ENCODE measurements at places on chromosomes 1 and 21.

- no peak for DNase-seq
These were observed 204.9 kb upstream of the DUSP10 start for GRCh38 chr1:221946768-221947167.

DNA sequence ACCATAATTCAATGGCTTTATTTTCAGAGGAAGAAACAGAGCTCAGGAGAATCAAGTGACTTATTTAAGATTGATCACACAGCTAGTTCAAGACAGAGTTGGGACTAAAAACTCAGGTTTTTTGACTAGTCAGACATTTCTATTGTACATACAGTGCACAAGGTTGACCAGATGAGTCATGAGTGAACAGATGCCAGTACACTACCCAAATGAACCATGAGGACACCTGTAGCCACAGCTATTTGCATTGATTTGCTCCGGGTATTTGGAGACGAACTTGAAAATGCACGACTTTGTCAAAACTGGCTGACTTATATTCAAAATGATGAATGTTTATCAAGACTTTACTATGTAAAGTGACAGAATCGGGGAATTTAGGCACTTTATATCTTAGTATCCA is 161.7 kb upstream of the ST6GALNAC5 start:
- DNase-seq = no peak

DNA sequence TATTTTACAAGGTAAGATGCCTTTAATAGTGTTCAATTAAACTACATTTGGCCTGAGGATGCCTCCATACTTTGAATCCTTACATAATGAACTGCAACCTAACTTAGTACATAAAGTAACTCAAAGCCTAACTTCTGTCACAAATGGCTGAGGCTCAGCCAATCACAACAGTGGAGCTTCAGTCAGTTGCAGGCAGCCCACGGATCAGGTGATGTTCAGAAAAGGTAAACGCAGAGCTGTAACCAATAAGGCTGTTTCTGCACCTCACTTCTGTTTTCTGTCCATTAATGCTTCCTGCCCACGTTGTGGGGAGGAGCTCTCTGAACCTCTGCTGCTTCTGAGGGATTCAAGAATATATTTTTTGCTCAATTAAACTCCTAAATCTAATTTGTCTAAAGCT is 94.8 kb upstream of the KIAA0040 start:
- peak; percentile 19 for DNase-seq

GRCh38 chr1:109484519-109484975 is 842 bp downstream of the ATXN7L2 start:
- no peak for DNase-seq

DNA sequence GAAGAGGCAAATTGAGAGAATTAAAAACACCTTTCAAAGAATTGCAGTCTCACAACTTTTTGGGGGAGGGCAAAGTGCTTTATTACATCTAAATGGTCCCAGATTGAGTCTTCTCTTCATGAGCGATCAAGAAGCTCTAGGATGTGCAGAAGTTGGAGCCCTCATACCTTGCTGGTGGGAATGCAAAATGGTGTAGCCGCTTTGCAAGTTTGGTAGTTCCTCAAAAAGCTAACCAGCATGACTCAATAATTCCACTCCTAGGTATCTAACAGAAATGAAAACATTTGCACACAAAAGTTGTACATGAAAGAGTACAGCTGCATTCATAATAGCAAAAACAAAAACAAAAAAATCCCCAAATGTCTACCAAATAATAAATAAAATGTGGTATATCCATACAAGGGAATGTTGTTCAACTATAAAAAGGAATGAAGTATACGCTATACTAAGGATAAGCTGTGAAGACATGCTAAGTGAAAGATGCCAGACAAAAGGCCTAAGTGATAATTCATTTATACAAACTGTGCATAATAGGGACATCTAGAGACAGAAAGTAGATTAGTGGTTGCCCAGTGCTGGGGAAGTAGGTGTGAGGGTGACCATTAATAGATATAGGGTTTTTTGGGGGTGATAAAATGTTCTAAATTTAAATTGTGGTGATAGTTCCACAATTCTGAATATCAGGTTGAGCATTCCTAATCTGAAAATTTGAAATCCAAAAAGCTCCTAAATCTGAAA is 55.2 kb downstream of the SELENOF start:
- DNase-seq = no peak

- DNase-seq = no peak
These were observed 37.9 kb upstream of the CCDC27 start for GRCh38 chr1:3714284-3714741.

DNA sequence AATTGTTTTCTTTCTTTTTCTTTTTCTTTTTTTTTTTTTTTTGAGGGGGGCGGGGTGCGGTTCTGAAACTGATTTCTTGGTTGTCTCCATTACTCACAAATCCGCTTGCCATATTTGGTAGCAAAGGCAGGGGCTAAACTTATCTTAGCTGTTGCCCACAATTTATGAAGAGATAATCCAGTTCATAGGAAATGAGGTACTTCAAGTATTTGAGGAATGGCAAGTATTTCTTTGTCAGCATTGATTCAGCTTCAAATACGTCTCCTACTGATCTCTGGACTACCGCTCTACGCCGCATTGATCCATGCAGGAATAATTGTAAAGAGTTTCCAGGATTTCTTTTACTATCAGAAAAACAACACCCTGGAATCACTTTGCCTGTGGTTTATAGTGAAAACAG is 289.2 kb upstream of the DPYD start:
- DNase-seq = no peak

DNA sequence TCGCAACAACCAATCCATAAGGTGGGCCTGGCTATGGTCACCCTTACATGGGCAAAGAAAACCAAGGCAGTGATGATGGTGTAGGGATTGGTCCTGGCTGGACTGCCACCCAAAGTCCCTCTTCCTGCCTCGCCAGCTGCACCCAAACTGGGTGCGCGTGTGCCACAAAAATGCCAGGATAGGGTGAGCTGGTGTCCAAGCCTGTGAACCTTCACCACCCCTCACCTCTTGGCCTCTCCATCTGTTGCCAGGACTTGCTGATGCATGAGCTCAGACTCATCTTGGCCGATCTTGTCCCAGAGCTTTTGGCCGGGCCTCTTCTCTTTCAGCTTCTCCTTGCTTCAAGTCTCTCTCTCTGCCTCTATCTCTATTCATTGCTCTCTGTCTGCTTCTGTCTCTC is 41.8 kb downstream of the FOXD2 start:
- no peak for DNase-seq

DNA sequence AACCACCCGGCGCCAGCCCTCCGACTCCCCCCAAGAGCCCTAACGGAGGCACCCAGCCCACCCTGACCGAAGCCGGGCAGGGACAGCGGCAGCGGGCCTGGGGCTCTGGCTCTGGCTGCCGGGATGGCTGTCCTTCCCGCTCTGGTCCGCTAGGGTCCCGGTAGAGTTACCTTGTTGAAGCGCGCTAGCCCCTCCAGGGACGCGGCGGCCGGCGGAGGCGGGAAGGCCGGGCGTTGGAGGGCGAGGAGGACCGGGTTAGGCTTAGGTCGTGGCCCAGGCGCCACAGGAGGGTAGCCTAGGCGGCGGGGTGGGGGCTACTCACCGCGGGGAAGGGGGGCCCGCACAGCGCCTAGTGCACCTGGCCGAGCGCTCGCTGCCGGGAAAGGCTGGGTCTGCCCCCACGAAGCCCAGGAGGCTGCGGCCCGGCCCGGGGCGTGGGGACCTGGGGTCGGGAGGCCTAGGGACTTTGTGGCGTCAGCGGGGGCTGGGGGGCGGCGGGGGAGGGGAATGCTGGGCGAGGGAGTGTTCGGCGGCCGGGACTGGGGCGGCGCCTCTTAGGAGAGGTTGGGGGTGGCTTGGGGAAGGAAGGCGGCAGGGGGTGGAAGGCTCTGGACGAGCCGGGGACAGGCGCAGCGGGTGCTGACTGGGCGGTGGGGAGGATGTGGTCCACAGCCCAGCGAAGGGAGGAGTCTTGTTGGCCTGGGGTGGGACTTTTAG is at the start of gene TRIM17:
Gene TRIM17, minus strand, starts transcription at position 645 of the 717 bp plus-strand sequence. CDS start 1,789 bp downstream, outside the sequence.
- no peak for DNase-seq

GRCh38 chr21:45767071-45768006 is 123.8 kb downstream of the PCBP3 start:
- DNase-seq = no peak

- DNase-seq = no peak
These were observed 16.0 kb downstream of the TYW3 start for GRCh38 chr1:74748960-74749359.

DNA sequence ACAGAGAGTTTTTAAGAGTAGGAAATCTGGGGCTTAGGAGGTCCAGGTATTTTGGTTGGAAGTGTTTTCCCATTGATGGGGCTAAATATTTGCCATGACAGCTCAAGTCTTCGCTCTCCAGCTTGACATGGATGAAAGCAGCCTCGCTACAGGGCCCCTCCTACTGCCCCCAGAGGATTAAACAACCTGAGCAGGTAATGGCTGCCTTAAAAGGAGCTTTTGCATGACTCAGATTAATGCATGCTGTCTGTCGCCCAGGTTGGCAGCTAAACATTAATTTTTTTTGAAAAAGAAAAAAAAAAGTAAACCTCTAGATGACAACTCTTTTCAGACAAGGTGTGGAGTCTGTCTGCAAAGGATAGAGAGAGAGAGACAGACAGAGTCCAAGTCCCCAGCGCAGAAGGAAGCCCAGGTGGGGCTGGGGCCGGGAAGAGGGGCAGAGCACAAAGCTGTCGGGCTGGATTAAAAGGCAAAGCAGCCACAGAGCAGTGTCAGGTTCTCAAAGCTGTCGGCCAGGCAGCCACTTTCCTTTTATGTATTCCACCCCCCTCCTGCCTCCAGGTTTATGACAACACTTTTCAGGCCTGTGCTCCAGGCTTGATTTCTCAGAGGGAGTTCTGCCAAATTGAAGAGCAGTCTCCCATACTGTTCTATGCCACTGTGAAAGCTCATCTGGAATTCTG is 127.9 kb downstream of the CLIC6 start:
- no peak for DNase-seq

GRCh38 chr1:159441360-159441759 is 1.8 kb downstream of the OR10J1 start:
- DNase-seq = no peak

DNA sequence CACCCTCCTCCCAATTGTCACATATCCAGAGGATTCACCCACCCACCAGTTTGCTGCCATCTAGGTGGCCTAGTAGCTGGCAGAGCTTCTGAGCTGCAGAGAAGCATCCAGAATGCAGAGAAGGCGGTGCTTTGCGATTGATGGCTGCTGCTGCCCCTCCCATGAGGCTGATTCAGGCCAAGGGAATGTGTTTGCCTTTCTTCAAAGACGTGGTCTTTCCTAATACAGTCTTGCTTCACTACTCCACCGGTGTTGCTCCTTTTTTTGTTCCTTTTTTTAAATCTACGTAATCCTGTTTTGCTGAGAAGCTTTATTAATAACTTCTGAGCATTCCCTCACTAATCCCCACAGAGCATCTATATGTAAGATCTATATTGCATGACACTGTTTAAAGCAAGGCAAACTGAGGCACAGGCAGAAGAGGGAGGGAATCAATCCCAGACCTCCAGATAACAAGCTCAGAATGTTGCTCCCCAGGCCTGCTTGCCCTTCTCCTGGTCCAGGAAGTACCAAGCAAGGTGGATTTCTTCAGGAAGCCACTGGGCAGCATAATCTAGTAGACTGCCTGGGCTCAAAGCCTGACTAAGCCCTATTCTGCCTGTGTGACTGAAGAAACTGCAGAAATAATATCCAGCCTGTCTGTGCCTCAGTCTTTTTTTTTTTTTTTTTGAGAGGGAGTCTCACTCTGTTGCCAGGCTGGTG is 275.5 kb upstream of the FMN2 start:
- no peak for DNase-seq

GRCh38 chr1:1357871-1358432 is 403 bp downstream of the MXRA8 start:
- DNase-seq = no peak

- DNase-seq = no peak
These were observed 81.4 kb downstream of the ETS2 start for GRCh38 chr21:38887062-38887686.

GRCh38 chr1:2290595-2291510 is 62.7 kb downstream of the SKI start:
- peak; percentile 71 for DNase-seq

GRCh38 chr1:27485363-27485762 is 4.6 kb downstream of the WASF2 start:
- DNase-seq = no peak

GRCh38 chr1:110676970-110677369 is 2.2 kb upstream of the KCNA3 start:
- DNase-seq = no peak

DNA sequence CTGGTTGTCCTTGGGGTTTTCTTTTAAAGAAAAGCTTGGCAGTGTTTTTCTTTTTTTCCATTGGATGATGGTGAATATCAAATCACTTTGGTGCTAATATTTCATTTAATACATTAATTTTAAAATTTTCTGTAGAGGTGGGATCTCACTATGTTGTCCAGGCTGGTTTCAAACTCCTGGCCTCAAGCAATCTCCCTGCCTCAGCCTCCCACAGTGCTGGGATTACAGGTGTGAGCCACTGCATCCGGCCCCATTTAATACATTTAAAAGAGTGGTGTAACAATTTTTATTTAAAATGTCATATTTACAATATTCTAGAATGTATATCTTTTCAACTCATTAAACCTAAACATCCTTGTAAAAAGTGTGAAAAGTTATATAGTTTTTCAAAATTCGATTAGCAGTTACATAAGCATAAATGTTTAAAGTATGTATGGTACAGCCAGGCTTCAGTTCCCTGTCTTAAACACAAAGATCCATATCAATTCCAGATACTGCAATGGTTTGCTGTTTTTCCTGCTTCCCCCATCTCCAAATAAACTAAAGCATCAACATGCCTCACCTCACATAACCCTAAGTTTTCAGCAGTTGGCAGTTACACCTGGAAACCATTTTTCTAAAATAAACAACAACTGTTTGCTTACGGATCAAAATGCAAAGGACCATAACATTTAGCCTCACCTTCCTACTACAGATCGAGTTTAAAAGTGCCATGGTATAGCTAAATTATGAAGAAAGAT is 8.9 kb upstream of the LGALS8 start:
- no peak for DNase-seq

DNA sequence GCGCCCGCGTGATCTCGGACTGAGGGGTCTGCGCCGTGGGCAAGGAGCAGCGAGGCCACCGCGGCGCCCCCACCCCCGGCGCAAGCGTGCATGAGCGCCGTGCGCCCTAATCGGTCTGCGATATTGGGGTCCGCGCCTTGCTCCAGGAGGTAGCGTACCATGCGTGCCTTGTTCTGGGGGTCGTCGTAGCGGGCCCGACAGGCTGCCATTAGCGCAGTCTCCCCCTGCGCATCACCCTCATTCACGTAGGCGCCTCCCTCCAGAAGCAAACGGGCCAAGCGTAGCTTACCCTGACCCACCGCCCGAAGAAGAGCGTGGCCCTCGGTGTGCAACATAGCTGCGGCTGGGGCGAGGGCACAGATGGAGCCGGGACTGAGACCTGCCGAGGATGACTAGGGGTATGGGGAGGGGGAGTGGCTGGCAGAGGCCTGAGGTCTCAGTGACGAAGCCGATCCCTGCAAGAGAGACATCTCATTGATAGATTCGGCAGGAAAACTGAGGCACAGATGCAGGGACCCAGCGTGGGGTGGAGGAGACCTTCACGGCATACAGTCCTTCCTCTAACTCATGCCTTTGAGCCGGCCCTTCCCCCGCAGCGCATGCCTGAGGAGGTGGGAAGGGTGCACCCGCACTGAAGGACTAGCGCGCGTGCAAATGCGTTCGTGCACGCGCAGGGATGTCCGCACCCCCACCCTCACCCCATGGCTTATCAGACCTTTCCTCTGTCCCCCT is 2.8 kb downstream of the ANKRD34A start:
- no peak for DNase-seq

GRCh38 chr21:43767984-43768867 is 7.9 kb downstream of the CSTB start:
- no peak for DNase-seq
